Activated CD8-positive, alpha-beta T cell treated with anti-CD3 and anti-CD28 coated beads, Interleukin-2, amount 10 ng/mL, durations not matched to agents 7 days and 5 days (primary cell): ENCODE measurements at places on chromosomes 7 and 10. TPM values are rescaled to one million over a fixed set of nuclear protein-coding genes. Genes with fewer than 3 reads are reported as not detected.

The AZGP1 gene
- not detected for total RNA-seq

The RADIL gene
- total RNA-seq: 0.82 TPM

The NPFFR1 gene
- not detected for total RNA-seq

- DNase-seq: no peak
Observed at GRCh38 chr10:17179002-17179401, 22.5 kb downstream of the TRDMT1 start.

DNA sequence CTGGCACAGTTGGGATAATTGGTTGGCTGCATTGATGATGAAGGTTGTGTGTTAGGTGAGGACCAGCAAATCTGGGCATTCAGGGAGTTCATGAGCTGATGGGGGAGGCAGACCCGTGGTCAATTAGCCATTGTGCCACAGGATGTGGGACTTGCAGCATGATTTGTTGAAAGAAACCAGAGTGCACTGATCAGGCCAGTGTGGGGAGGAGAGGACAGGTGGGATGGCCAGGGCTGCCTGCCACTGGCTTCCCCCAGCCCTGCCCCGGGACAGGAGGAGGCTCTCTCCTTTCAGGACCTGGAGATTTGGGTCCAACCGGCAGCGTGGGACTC, 4.3 kb downstream of the CLIP2 start:
- DNase-seq: no peak

DNA sequence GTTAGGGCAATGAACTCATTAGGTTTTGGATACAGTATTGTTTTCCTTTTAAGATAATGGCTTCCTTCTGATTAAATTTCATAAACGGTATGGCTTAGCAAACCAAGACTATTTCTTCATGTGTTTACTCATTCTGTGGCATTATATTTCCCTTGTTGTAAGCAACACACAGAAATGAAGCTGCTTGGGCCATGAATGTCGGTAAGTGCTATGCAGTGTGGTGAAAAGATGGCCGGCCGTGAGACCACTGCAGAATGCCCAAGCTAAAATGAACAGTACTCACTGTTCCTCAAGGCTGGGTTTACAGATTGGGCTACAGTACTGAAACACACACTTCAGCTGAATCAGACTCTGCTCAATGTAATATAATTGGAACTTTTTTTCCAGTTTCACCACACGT, 8.1 kb downstream of the APBB1IP start:
- no peak for DNase-seq

GRCh38 chr10:95539560-95540284, 21.4 kb downstream of the SORBS1 start:
- DNase-seq: no peak

GRCh38 chr10:48502791-48503190, 102.1 kb downstream of the ARHGAP22 start:
- no peak for DNase-seq

- DNase-seq: no peak
Observed at GRCh38 chr7:46100521-46100920, 179.4 kb upstream of the IGFBP3 start.

DNA sequence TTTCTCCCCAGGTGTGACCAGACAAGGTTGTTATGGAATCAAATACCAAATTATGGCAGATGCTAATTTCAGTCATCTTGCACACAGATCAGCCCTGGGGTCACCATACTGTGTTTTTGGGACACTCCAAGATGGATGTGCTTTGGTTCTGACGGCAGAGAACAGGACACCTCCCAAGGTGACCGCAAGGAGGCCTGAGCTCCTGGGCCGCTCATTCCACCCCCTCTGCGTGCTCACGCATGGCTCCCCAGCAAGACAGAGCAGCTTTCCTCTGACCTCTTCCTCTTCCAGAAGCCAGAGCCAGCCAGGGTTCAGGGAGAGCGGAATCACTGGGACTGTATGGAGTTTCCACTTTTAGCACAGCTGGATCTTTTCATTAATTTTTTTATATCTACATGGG, 402.8 kb downstream of the DNAJB6 start:
- DNase-seq: no peak

- DNase-seq: no peak
Observed at GRCh38 chr7:778271-778967, 51.3 kb upstream of the PRKAR1B start.

GRCh38 chr7:44912775-44913347, 27.5 kb upstream of the PURB start:
- no peak for DNase-seq

- DNase-seq: no peak
Observed at GRCh38 chr10:11594589-11595394, 16.7 kb downstream of the USP6NL start.
